ENCODE measurements at places on chromosomes 7 and 10. TPM values are rescaled to one million over a fixed set of nuclear protein-coding genes. Genes with fewer than 3 reads are reported as not detected.

Gene ACTL6B
- 163 TPM for total RNA-seq

Gene CALU
- total RNA-seq, result 55.0 TPM

Gene MYL7
- total RNA-seq, result 1.6 TPM

Gene KNDC1
- total RNA-seq, result 8.2 TPM

Gene PRXL2A
- total RNA-seq, result 80.3 TPM

Gene UBE2D4
- total RNA-seq, result 9.0 TPM

Gene FGL2
- total RNA-seq, result 2.9 TPM

Gene NRCAM
- 143 TPM for total RNA-seq

Gene ZNF22
- 46.9 TPM for total RNA-seq

Gene PLXNA4
- total RNA-seq, result 67.7 TPM

Gene PAPSS2
- total RNA-seq, result 2.0 TPM

- DNase-seq, result no peak
These were observed 10.1 kb downstream of the PSTK start for GRCh38 chr10:122990278-122990677.

GRCh38 chr10:93334901-93335327, 147.2 kb downstream of the MYOF start:
- DNase-seq, result no peak

- DNase-seq, result no peak
These were observed 8.8 kb downstream of the AKAP9 start for GRCh38 chr7:91949221-91950009.

DNA sequence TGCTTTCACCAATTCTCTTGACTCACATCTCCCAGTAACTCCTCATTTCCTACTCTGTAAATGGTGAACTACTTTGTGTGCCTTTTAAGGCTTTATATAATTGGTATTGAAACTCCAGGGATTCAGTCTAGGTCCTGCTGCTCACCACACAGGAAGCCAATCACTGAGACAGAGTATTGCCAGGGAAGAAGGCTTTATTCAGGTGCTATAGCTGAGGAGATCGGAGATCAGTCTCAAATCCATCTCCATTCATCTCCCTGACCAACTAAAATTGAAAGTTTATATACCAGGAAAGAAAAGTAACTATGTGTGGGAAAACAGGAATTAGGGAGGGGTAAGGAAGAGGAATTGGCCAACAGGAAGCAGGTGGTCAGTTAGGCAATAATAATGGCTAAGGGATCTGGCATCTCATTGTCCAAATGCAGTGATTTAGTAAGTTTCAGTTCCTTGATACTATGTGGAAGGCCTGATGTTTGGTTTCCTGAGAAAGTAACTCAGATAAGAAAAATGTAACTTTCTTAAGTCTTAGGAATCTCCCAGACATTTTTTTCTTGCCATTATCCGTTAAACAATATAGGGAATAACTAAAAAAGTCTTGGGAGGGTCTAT, 10.2 kb upstream of the SDHAF3 start:
- no peak for DNase-seq

GRCh38 chr10:129344731-129345355, 122.2 kb upstream of the MGMT start:
- no peak for DNase-seq

GRCh38 chr10:48600645-48601505, 4.0 kb downstream of the ARHGAP22 start:
- no peak for DNase-seq

DNA sequence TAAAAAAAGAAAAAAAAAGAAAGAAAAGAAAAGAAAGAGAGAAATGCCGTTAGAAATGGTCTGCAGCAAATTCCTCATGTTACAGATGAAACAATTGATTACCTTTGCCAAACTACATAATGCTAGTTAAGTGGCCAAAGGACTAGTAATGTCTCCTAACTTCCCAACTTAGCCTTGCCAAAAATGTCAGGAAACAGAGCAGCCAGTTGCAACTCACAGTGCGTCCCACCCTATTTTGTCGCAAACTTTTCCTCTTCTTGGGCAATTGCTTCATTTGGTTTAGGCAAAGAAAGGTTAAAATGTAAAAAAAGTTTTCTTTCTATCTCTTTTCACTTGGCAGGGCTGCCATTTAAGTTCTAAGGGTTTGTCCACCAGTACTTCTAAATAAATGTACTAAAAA, 53.1 kb downstream of the APBB1IP start:
- DNase-seq, result no peak

DNA sequence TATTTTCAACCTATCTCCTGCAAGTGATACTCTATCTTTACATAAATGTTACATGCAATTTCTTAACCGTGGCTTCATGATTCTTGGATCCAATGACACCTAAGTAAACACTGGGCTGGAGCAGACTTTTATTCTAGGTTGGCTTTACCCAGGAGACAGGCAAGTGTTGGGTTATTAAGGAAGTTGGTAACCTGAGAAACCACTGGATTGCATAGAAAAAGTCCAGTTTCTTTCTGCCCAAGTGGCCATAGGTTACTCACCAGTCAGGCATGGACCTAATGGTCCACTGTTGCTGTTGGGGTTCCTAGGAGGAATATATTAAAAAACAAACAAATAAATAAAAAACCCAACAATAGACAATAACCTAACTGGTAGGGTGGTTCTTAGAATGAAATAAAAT, 112.8 kb downstream of the SEMA3D start:
- no peak for DNase-seq

- DNase-seq, result no peak
These were observed 31.1 kb upstream of the HIBADH start for GRCh38 chr7:27693794-27694193.

- no peak for DNase-seq
These were observed 23.4 kb downstream of the CAMK2G start for GRCh38 chr10:73850863-73851461.

- no peak for DNase-seq
These were observed 491.0 kb downstream of the LRMDA start for GRCh38 chr10:75922435-75922834.

Measured in frontal cortex (tissue), 4 donors.